AG10803 (cell line): ENCODE measurements at places on chromosomes 1 and 21.
A peak's percentile ranks its signal among the peaks of the same experiment; 100 is the strongest.

DNA sequence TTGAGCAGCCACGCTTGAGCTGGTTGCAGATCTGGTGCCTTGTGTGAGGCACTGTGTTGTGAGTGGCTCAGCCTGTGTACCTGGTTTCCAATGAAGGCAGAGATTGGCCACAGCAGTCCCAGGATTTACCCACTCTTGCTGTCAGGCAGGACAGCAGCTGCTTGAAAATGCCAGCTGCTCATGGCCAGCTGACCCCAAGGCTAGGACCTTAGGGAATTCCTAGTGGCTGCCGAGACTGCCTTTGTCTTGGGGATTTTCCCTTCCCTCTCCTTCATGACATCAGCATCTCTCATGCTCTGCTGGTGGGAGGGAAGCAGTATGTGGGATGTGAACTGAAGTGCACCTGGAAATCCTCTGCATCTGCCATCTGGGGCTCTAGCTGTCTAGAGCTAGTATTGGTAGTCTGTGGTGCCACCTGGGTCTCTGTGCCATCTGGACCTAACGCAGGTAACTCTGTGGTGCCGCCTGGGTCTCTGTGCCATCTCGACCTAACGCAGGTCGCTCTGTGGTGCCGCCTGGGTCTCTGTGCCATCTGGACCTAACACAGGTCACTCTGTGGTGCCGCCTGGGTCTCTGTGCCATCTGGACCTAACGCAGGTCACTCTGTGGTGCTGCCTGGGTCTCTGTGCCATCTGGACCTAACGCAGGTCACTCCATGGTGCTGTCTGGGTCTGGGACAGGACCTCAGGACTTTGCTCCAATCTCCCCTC, 3.8 kb upstream of the LRRC47 start:
- DNase-seq = no peak

DNA sequence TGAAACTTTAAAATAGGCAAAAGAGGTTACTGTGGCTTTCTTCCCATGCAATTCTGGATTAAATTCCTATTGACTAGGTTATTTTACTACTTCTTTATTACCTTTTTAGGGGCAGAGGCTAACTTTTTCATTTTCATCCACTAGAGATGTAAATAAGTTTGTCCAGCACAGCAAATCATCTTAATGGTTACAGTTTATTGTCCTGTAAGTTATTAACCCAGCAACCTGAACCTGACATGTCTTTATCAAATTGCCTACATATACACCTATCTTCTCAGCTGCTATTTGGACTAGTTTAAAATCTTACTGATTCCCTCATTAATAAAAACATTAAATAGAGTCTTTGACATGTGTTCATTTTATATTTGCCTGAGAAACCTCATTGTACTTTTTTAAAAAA, 6.9 kb upstream of the SCYL3 start:
- DNase-seq = no peak

GRCh38 chr1:31872658-31873636, 57.1 kb upstream of the SPOCD1 start:
- DNase-seq = no peak

- DNase-seq = no peak
These were observed 127.0 kb downstream of the ZP4 start for GRCh38 chr1:237763751-237764150.

GRCh38 chr1:94218332-94218731, 19.1 kb downstream of the ARHGAP29 start:
- DNase-seq = no peak

DNA sequence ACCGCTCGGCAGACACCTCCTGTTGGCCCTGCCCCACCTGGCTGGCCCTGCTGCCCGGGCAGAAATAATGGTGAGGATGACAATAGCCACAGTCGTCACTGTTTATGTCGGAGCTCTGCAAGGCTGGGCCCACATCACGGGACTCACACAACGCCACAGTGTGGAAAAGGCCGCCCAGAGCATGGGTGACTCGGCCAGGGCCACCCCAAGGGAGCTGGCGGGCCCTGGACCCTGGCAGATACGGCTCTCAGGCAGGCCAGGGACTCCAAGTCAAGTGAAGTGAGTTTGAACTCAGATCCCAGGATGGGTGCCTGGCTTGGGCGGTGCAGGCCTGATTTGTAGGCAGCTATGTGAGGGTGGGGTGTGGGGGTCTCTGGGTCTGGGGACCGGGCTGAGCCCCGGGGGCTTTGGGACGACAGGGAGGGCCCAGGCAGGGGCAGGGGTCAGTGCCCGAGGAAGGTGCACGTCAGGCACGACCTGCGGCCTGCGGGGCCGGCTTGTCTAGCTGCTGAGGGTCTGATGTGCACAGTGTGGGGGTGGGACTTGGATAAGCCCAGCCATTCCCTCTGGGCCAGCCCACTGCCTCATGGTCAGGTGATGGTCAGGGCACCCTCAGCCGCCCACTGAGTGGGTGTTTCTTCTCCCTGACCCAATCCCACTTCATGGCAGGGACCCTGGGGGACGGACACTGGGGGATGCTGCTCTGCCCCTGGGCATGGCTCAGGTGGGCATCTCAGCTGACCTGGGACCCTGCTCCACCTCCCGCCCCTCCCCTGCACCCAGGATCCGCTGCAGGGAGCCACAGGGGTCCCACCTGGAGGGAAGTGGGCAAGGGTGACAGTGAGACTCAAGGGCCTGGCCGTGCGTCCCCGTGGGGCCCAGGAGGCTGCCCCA, 1.0 kb downstream of the RNF223 start:
- no peak for DNase-seq

- DNase-seq = no peak
These were observed 269.8 kb upstream of the KAZN start for GRCh38 chr1:14328685-14329084.

DNA sequence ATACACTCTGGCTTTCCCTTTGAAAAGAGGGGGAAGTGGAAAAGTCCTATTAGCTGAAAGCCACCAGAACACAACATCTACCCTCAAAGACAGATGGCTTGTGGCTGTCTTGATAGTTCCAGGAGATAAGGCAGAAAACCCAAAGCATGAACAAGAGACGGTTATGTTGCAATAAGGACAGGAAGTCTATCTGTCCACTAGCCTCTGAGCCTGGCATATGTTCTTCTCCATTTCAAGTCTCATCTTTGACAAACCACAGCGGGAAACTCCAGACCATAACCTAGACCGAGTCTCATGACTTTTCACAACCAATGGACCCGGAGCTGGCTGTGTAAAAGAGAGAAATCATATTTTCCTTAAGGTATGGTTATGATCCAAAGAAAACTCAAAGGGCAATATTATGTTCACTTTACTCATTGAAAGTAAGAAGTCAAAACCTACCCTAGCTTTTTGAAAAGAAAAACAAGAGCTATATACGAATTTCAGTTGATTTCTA, 33.8 kb downstream of the DUSP10 start:
- peak; percentile 45 for DNase-seq

- DNase-seq = no peak
These were observed 14.3 kb downstream of the TMEM35B start for GRCh38 chr1:34970829-34971228.

DNA sequence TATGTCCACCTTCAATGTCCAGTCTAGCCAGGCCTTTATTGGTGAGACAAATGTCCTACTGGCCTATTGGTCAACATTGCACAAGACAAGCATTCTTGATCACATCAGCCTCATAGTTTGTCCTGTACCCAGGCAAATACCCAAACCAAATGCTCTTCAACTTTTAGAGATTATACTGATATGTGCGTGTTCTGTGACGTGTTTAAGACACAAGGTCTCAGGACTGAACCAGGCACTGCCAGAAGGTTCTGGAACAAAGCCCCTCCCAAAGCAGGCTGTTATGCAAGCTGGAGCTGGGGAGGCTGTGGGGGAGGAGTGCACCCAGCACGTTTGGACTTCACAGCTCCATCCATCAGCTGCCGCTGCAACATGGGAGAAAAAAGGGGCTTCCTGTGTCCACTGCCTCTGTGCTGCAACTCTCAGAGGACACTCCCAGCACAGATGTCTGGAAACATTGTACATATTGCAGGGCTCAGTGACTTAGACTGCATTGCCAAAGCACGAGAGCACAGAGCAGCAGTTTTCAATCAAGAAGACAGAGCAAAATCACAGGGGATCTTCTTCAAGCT, 45.9 kb downstream of the NID1 start:
- peak; percentile 96 for DNase-seq

DNA sequence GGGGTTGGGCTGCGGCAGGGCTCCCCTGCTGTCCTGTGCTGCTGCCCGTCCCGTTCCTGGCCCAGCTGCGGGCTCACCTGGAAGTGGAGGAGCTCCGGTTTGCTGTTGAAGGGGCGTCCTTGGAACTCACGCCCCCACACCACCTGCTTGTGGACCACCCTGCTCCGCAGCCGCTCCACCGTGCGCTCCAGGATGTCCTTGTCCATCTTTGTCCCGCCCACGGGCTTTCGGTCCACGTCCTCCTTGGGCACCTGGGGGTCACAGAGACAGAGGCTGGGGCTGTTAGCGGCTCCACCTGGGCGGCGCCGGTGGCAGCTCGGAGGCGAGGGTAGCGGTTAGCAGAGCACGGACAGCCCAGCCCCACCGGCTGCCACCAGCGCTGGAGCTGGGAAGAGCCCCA, 38.8 kb downstream of the CFAP74 start:
- DNase-seq = no peak

DNA sequence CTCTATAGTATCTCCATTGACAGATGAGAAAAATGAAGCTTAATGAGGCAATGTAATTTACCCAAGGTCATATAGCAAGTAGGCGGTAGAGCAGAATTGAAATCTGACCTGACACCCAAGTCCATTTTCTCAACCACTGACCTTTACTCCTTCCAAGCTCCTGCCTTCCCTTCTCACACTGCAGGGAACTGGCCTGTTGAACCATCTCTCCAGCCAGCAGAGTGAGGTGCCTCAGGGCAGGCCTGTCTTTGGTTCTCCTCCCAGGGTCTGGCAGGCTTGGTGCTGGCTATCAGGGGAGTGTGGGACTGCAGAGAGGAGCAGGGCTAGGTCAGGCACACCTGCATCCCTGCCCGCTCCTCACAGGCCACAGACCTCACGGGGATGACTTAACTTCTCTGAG, 126.8 kb downstream of the BEND5 start:
- DNase-seq = no peak

DNA sequence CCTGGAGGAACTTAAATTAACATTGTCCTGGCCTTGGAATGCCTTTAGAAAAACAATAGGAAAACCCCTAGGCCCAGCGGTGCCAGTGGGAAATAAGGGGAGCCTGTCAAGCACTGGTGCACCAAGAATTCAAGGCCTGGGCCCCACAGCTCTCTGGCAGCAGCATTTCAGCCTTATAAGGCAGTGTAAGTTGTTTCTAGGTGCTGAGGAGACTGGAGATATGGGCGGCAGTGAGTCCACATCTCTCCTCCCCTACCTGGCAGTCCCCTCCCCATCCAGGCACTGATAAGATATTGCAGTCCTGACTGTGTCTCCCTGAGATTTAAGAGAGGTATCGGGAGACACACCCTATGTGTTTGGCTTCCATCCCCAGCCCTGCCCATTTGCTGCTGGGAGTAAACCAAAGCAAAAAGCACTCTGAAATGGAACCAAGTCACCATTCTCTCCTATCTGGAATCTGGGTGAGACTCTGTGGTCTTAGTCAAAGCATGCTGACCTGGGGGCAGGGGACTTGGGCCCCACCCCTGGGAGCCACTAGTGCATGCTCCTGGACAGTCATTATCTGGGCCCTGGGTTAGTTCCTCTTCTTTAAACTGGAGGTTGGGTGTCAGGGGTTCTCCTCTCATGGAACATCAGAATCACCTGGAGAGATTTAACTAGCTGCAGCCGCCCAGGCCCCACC, 30.5 kb downstream of the DEGS1 start:
- DNase-seq = no peak

- no peak for DNase-seq
These were observed 194.2 kb upstream of the JUN start for GRCh38 chr1:58978096-58978495.

DNA sequence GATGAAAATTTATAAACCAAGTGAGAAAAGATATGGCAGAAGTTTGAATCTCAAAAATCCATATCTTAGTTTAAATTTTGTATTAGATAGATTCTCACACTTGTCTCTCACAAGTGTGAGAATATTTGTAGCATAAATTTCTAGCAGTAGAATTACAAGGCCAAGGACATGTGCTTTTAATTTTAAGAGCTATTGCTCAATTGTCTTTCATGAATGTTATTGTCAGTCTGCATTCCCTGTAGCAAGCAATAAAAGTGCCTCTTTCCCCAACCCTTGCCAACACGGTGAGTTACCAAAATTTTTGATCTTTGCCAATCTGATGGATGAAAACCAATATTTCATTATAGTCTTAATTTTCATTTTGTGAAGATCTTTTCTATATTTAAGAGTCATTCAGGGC, 64.0 kb downstream of the CTH start:
- peak; percentile 73 for DNase-seq
